ENCODE measurements at places on chromosomes 5 and 9.

DNA sequence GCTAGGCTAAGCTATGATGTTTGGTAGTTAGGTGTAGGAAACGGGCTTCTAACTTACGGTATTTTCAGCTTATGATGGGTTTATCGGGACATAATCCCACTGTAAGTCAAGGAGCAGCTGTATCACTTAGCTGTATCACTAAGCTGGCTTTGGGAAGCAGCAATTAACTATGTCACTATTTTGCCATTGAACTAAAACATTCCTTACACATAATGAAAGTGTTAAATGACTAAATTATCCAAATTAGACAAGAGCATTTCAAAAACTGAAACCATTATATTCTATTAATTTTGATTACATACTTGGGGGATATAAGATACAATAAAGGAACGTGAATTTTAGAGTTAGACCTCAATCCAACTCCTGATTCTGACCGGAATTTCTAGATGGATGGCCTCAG, 188.3 kb downstream of the AGTPBP1 start:
- DNase-seq, result no peak

DNA sequence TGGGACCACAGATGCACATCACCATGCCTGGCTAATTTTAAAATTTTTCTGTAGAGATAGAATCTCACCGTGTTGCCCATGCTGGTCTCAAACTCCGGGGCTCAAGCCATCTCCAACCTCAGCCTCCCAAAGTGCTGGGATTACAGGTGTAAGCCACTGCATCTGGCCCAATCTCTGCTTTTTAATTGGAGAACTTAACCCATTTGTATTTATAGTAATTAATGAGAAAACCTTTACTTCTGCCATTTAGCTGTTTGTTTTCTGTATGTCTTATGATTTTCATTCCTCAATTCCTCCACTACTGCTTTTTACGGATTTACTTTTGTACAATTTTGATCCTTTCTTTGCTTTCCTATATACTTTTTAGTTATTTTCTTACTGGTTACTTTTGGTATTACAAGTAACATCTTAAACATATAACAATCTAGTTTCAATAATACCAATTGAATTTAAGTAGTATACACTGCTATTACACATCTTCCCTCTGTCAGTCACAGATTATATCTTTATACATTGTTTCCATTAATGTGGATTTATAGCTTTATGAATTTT, 26.1 kb downstream of the RALGDS start:
- DNase-seq, result no peak

- DNase-seq, result no peak
Measured at GRCh38 chr5:158465086-158465972, 606.4 kb upstream of the CLINT1 start.

DNA sequence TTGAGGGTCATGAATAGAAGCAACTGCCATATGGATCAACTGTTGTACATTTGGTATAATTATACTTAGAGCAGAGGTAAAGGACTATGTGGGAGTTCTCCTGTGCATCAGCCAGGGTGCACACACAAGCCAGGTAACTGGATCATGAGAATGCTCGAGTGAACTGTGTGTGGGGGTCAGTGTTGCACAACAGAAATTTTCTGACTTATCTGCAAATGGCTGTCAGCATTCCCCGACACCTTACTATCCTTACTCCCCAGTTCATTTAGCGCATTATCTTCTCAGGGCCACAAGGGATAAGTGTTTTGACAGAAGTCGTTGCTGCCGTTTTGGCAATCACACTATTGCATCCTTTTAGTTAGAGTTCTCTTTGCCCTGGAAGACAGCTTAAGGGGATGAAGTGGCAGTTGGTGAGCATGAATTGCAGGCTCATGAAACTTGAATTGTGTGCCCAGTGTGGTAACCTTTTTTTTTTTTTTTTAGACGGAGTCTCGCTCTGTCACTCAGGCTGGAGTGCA, 1.7 kb downstream of the CANX start:
- DNase-seq, result no peak

DNA sequence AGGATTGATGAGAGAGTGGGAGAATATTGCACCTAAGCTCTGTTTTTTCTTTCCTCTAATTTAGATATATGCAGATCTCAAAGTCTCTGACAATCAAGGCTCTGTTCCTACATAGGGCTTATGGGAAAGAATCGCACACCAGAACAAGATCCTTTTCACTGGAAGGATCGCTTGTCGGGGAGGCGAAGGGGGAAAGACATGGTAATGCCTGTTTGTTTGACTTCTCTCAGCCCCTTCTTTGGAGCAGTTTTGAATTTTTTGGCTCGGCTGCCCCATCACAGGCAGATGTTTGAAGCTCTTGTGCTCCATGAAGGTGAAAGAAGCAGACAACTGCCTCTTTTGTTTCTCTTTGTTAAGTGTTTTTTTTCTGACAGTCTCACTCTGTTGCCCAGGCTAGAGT, 599.9 kb upstream of the ZNF608 start:
- DNase-seq, result no peak

- DNase-seq, result no peak
Measured at GRCh38 chr9:98943682-98944056, at the start of gene COL15A1. TSS of gene COL15A1 (plus strand) at chr9:98943907. CDS start at chr9:98944062, 155 bp downstream.

GRCh38 chr9:89494199-89494598, 3.7 kb downstream of the SEMA4D start:
- no peak for DNase-seq

- DNase-seq, result no peak
Measured at GRCh38 chr9:68974431-68974830, 39.5 kb downstream of the PRKACG start.

GRCh38 chr9:132849185-132849706, 28.8 kb downstream of the AK8 start:
- no peak for DNase-seq

DNA sequence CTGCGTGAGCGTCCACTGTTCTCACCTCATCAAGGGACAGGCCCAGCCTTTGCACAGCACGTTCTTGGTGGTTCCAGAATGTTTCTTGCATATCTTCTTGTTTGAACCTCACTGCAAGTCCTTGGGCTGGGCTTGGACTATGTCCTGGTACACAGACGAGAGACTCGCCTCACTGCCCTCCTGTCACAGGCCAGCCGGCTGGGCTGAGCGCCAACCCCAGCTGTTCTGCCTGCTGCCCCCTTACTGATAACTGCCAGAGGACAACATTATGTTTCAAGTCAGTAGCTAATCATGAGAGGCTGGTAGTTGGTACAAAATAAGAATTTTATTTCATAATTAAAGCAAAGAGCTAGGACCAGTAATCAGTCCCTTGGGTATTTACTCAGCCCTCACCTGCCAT, 52.8 kb upstream of the LRRTM2 start:
- DNase-seq, result no peak

DNA sequence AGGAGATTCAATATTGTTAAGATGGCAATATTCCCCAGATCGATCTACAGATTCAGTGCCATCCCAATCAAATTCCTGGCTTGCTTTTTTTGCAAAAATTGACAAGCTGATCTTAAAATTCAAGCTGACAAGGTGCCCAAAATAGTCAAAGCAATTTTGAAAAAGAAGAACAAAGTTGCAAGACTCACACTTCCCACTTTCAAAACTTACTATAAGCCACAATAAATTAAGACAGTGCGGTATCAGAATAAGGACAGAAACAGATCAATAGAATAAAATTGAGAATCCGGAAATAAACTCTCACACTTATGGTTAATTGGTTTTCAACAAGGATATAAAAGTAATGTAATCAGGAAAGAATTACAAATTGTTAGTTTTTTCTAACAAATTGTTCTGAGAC, 97.1 kb downstream of the NRG2 start:
- DNase-seq, result no peak

- no peak for DNase-seq
Measured at GRCh38 chr5:858726-859125, 7.9 kb upstream of the ZDHHC11 start.

GRCh38 chr9:119961774-119962424, 592.7 kb upstream of the BRINP1 start:
- no peak for DNase-seq

DNA sequence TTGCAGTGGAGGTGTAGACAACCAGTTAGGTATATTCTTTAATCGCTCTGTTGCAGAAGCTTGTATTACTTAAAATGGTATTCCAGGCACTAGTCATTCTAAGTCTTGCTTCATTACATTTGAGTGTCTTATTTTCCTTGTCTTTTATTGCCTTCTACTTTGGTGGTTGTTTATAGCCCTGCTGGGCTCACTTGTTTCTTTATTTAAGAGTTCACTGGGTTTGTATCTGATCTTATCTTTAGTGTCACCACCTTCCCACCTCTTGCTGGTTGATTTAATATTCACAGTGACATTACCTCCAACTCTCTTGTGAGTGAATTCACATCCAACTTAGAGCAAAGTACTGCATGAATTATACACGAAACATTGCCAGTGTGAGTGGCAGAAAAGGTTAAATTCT, 83.6 kb upstream of the BNC2 start:
- no peak for DNase-seq

- no peak for DNase-seq
Measured at GRCh38 chr9:93820667-93821306, 134.4 kb downstream of the BARX1 start.

DNA sequence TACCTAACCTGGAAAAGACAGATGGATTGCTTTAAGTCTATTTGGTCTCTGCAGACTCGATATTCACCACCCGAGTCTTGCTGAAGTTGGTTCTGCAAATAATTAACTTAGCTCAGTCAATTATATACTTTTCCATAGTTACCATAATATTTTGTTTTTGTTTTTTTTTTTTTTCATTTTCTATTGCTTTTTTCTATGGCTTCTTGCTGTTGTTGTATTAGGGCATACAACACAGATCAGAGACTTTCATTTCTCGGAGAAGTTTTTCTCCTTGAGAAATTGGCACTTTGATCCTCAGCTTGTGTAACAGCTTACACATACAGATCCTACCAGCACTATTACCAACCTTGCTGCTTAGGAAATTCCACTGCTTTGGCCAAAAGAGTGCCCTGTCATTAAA, 88.0 kb downstream of the GPR21 start:
- no peak for DNase-seq

- DNase-seq, result no peak
Measured at GRCh38 chr5:113757508-113757907, 244.0 kb downstream of the YTHDC2 start.

- DNase-seq, result no peak
Measured at GRCh38 chr9:79236466-79236865, 335.3 kb upstream of the TLE4 start.

DNA sequence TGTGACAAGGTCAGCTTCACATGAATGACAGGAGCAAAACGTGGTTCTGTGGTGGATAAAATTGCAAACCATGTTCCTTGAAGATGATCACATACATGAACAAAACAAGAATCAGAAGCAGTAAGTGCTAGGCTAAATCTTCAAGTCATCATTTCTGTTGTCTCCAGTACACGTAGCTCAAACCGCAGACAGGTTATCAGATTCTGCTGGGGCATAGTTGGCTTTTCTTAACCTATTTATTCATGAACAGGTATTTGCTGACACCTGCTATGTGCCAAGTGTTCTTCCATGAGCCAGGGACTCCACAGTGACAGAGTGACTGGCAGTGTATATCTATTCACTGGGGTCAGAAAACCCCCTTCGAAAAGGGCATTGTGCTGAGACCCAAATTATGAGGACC, 20.8 kb downstream of the MFAP3 start:
- no peak for DNase-seq

- no peak for DNase-seq
Measured at GRCh38 chr9:70392850-70393249, 21.6 kb downstream of the KLF9 start.

- no peak for DNase-seq
Measured at GRCh38 chr5:167355346-167355745, 936.1 kb upstream of the WWC1 start.

DNA sequence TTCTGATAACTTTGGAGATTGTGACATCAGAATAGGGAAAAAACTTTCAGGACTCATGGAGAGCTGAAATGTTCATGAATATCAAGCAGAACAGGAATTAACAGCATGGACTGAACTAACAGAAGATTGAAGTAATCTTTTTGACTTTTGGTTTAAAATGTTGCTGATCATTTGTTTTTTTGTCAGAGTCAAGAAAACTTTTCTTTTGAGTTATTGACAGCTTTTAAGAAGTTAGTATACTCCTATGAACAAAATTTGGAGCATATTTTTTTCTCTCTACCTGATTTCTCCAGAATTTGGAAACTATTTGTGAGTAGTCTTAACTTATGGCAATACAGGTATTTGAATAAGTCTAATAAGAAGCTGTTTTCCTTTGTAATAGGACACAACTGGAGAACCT, 244.3 kb upstream of the KLF9 start:
- DNase-seq, result no peak

- DNase-seq, result no peak
Measured at GRCh38 chr9:17782430-17783149, 203.7 kb downstream of the SH3GL2 start.

- DNase-seq, result no peak
Measured at GRCh38 chr5:113397046-113397445, 37.7 kb downstream of the TSSK1B start.

- DNase-seq, result no peak
Measured at GRCh38 chr5:170731052-170731451, 52.5 kb upstream of the GABRP start.

- no peak for DNase-seq
Measured at GRCh38 chr5:179241175-179241574, 104.1 kb downstream of the ADAMTS2 start.

- DNase-seq, result no peak
Measured at GRCh38 chr5:151464101-151464500, 16.7 kb downstream of the SLC36A1 start.

- DNase-seq, result no peak
Measured at GRCh38 chr5:11903121-11903613, 1.1 kb downstream of the CTNND2 start.

DNA sequence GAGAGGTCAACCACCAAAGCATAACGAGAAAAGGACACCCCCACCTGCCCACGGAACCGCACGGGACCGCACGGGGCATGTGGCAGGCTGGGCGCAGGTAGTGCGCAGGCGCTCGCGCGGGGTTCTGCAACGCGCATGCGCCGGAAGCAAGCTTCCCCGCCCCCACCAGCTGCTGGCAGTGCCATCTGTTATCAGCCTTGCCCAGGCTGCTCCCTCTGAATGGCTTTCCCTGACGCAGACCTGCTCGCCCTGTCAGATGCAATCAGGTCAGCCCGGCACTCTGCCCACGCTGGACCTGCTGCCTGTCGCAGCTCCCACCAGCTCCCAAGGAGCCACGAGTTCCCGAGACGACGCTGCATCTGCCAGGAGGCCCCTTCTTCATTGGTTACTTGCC, 22.8 kb downstream of the PTCH1 start:
- DNase-seq, result no peak

DNA sequence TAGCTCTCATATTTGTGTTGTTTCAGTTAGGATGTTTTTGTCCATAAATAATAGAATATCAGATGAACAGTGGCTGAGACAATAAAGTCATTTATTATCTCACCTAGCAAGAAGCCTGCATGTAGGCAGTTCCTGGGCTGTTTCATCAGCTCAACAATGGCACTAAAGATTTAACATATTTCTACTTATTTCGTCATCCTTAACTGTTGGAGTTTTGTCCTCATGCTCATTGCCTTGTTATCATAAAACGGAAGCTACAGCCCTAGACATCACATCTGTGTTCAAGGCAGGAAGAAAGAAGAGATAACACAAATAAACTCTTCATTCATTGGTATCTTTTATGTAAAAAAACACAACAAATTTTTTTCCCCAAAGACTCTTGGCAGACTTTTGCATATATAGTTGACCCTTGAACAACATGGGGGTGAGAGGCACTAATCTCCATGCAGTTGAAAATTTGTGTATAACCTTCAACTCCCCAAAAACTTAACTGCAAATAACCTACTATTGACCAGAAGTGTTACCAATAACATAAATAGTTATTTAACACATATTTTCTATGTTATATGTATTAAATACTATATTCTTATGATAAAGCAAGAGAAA, 277.2 kb upstream of the ADRA1B start:
- DNase-seq, result no peak

- DNase-seq, result no peak
Measured at GRCh38 chr5:145971108-145971507, 34.7 kb downstream of the SH3RF2 start.

GRCh38 chr5:157511651-157512644, 51.9 kb downstream of the NIPAL4 start:
- no peak for DNase-seq

Data from NK-92 treated with Interleukin-12 subunit alpha and Interleukin-12 subunit beta, amount 100 ng/mL, for 24 hours (cell line).